Heart left ventricle (tissue), 16 donors: ENCODE measurements at places on chromosomes 1 and 21. TPM values are rescaled to one million over a fixed set of nuclear protein-coding genes. Genes with fewer than 3 reads are reported as not detected.

- H3K4me1 ChIP-seq, result no peaks in the 10 kb centered on the region
- H3K27me3 ChIP-seq, result no peaks in the 10 kb centered on the region
- no peaks in the 10 kb centered on the region for H3K36me3 ChIP-seq
- H3K27ac ChIP-seq, result no peak overlapping the region
- DNase-seq, result no peak
- no peak overlapping the region for H3K4me3 ChIP-seq
These were observed 24.7 kb upstream of the RAB3GAP2 start for GRCh38 chr1:220296981-220297380.

GRCh38 chr1:76335882-76336281 is 261.3 kb downstream of the ST6GALNAC3 start:
- no peaks in the 10 kb centered on the region for H3K36me3 ChIP-seq
- H3K27me3 ChIP-seq, result no peaks in the 10 kb centered on the region

HMGCS2 gene
- 46.9 TPM for polyA plus RNA-seq

DNA sequence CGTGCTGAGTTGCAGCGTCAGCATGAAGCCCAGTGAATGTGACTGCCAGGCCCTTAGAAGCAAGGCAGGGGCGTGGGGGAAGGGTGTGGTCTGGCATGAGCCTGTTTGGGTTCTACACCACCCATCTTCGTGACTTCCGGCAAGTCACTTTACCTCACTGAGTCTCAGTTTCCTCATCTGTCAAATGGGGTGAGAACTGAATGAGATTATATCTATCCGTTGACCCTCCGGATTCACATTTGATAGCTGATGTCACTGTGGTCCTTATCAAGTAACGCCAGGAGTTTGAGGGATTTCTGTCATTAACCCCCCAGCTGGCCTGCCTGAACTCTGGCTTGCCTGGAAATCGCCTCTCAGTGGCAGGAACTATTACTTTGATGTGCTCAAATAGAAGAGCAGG is 15.6 kb downstream of the MRPL37 start:
- H3K4me3 ChIP-seq, result no peak overlapping the region
- H3K36me3 ChIP-seq, result peaks cover 5% of the 10 kb centered on the region

DNA sequence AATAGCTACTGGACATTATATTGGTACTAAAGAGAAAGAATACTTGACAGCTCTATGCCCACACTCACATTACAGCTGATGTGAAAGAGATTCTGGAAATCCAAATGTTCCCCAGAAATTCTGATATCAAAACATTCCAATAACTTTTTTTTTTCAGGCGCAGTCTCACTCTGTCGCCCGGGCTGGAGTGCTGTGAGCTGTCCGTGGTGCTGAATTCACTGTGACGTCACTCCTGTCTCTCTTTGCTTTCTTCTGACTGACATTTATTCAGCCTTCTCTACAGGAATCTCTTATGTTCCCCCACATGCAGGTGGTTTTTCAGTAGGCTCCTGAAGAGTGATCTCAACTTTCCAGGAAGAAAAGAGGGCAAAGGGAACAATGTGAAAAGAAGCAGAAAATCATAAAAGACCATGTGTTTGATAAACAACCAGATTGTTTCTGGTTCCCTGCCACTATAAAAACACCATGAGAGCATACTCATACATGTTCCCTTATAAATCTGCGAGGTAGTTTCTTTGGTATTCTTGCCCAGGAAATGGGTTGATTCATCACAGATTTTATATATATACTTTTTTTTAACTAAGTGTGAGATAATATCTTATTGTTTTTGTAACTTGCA is 6.2 kb downstream of the S100A7A start:
- H3K4me1 ChIP-seq, result no peaks in the 10 kb centered on the region
- H3K36me3 ChIP-seq, result no peaks in the 10 kb centered on the region
- no peak overlapping the region for H3K27ac ChIP-seq
- DNase-seq, result peak; percentile 59
- no peak overlapping the region for H3K4me3 ChIP-seq

GRCh38 chr1:17520473-17521319 is 18.8 kb upstream of the ARHGEF10L start:
- no peak for DNase-seq
- H3K27ac ChIP-seq, result no peak overlapping the region
- no peaks in the 10 kb centered on the region for H3K36me3 ChIP-seq
- no peak overlapping the region for H3K4me3 ChIP-seq

- no peaks in the 10 kb centered on the region for H3K36me3 ChIP-seq
- DNase-seq, result no peak
- H3K27me3 ChIP-seq, result no peaks in the 10 kb centered on the region
These were observed 372.8 kb upstream of the DAB1 start for GRCh38 chr1:57796616-57797015.

CFAP74 gene
- polyA plus RNA-seq, result not detected

DNA sequence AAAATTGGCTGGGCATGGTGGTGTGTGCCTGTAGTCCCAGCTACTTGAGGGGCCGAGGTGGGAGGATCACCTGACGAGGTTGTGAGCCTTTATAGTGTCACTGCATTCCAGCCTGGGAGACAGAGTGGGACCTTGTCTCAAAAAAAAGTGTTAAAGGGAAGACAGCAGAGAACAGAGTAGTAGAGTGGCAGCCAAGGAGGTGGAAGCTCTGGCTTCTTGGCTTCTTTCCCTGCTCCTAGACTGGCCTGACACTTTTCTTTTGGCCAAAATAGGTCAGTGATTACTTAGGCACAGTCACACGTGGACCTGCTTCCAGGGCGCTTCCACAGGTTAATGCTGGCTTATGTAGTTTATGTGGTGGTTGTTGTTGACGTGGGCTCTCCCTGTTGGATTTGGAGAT is 3.2 kb downstream of the DIP2A start:
- H3K27me3 ChIP-seq, result no peaks in the 10 kb centered on the region
- H3K27ac ChIP-seq, result peak overlapping the region; percentile 1
- peaks cover 9% of the 10 kb centered on the region for H3K4me1 ChIP-seq
- DNase-seq, result no peak
- H3K36me3 ChIP-seq, result no peaks in the 10 kb centered on the region
- no peak overlapping the region for H3K4me3 ChIP-seq

GJA9 gene
- polyA plus RNA-seq, result 0.11 TPM

TPRG1L gene
- polyA plus RNA-seq, result 24.2 TPM

DNA sequence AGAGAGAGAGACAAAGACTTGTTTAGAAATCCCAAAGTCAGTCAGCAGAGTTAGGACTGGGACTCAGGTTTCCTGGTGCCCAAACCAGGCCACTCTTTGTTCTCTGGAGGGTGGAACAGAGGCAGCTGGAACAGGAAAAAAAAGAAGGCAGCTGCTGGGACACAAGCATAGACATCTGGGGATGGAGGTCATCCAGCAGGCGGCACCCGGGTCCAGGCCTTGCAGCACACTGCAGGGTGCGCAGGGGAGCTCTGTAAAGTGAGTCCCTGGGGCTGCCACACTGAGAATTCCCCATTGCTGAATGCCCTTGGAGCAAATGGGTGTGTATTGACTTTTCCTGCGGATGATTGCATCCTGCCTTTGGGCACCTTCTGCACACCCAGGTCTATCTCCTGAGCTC is 222.9 kb upstream of the CSF3R start:
- H3K36me3 ChIP-seq, result no peaks in the 10 kb centered on the region
- DNase-seq, result no peak
- H3K27me3 ChIP-seq, result no peaks in the 10 kb centered on the region

DNA sequence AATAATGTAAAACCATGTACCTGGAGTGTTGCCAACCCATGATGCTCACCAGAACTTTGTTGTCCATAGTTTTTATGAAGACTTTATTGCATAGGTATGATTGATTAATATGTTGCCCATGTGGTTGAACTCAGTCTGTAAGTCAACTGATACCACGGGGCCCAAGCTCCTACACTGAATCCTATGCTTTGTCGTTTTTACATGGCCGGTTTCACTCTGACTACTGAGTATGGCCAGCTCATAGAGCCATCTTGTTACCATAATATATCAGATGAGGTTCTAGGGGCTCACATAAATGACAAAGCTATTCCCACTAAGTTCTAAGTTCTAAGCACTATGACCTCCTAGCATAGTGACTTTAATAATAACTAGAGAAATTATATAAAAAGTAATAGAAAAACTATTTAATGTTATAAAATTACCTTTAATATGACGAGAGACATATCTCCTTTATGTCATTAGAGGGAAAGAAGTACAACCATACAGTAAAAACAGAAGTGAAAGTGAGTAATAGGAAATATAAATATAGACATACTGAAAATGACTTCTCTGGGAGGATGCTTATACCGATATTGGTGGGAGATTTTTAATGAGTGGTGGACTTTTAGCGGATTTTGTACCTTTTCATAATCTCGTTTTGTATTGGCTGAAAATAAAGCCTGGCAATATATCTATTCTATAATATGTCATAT is 983.4 kb upstream of the PRMT6 start:
- H3K4me3 ChIP-seq, result no peak overlapping the region
- no peaks in the 10 kb centered on the region for H3K27me3 ChIP-seq
- no peaks in the 10 kb centered on the region for H3K4me1 ChIP-seq
- H3K36me3 ChIP-seq, result no peaks in the 10 kb centered on the region
- DNase-seq, result no peak

- H3K4me3 ChIP-seq, result no peak overlapping the region
- H3K4me1 ChIP-seq, result peaks cover 65% of the 10 kb centered on the region
- no peak for DNase-seq
- H3K36me3 ChIP-seq, result no peaks in the 10 kb centered on the region
- H3K27ac ChIP-seq, result peak overlapping the region; percentile 4
These were observed 48.9 kb downstream of the RASSF5 start for GRCh38 chr1:206556047-206556749.

TFF3 gene
- polyA plus RNA-seq, result 3.5 TPM

GRCh38 chr1:175043824-175044223 is 20.6 kb upstream of the MRPS14 start:
- no peak overlapping the region for H3K27ac ChIP-seq
- no peak overlapping the region for H3K4me3 ChIP-seq
- no peak for DNase-seq

- peaks cover 100% of the 10 kb centered on the region for H3K27me3 ChIP-seq
- no peak overlapping the region for H3K27ac ChIP-seq
- H3K36me3 ChIP-seq, result no peaks in the 10 kb centered on the region
These were observed 1.9 kb upstream of the LHX8 start for GRCh38 chr1:75132242-75132811.
